ENCODE measurements at places on chromosomes 7 and 10.
A peak's percentile ranks its signal among the peaks of the same experiment; 100 is the strongest.

- no peak for DNase-seq
Observed at GRCh38 chr7:158685693-158686092, 18.9 kb downstream of the NCAPG2 start.

DNA sequence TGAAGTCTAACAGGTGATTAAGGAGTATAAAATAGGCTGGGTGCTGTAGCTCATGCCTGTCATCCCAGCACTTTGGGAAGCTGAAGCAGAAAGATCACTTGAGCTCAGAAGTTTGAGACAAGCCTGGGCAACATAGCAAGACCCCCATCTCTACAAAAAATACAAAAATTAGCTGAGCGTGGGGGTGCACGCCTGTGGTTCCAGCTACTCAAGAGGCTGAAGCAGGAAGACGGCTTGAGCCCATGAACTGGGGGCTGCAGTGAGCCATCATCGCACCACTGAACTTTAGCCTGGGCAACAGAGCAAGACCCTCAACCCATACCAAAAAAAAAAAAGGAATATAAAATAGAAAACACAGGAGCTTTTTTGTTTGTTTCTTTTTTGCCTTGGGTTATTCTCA is 47.4 kb downstream of the DCLRE1A start:
- no peak for DNase-seq

GRCh38 chr7:55288070-55288824 is 76.9 kb upstream of the LANCL2 start:
- no peak for DNase-seq

DNA sequence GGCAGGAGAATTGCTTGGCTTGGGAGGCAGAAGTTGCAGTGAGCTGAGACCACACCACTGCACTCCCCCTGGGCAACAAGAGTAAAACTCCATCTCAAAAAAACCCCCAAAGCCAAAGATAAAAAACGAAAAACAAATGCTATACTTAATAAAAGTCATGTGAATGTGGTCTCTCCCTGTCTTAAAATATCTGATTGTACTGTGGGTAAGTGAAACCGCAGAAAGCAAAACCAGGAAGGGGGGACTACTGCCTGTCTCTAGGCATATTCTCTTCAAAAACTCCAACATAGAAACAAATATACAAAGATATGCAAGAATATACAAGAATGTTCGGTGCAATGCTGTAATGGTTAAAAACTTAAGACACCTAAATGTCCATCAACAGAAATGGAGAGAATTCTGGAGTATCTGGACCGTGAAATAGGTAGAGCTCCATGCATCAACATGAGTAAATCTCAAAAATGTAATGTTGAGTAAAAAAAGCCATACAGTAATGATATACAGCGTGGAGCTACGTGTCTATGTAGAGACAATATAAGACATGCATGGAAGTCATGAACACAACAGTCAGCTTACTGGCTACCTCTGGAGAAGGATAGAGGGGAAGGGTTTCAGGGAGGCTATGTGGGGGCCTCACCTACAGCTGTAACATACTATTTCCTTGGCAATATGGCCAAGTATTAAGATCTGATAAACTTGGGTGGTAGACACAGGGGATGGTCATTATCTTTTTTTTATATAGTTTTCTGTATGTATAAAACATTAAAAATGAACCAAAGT is 2.1 kb downstream of the ZNF394 start:
- DNase-seq = no peak

DNA sequence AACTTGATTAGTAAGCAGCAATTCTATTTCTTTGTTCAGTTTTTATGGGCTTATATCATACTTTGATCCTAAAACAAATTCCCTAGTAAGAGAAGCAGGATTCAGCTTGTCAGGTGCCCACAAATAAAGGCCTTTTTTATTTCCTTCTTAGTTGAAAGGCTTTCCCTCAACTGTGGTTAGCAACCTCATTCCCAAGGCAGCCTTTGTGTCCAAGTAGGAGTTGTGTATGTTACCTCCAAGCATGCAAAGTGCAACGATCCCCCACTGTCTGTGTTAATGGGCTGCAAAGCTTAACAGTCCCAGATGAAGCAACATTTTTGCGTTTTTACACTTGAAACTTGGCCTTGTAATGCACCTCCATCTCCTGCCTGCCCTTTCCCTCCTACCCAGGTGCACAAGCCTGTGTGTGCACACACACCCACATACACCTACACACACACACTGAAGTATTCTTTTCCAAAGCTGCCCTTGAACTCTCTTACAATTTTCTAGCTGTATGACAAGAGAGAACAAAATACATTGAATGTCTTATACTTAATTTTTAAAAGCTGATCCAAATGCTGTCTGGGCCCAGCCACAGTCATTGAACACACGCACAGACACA is 278.2 kb downstream of the SNX13 start:
- DNase-seq = no peak

DNA sequence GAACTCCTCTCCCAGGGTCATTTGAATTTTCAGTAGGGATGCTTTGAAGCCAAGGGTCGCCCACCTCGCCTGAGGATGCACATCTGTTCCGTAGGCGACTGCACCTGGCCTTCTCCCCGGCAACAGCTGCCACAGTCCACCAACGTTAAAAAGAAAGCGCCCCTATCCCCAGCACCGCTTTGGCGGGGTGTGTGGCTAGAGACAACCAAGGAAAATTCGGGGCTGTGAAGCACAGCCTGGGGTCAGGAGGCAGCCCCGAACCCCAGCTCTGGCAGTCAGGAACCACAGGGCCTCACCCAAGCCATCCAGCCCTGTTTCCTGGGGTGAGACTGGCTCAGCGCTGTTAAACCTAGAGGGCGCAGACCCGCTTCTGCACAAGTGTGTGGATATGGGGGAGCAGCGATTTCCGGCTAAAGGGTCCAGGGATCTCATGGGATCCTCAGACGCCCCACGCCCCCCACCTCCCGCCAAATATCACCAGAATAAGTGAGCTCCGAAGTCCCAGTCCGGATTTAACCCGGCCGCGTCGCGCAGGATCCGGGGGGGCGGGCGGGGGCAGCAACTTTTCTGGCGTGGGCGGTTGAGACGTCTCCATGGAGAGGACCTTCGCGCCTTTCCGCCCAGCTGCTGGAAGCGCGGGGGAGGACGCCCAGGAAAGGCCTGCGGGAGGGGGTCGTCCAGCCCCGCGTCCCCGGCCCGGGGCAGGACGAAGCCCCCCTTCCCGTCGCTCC is 822 bp downstream of the ZC3HAV1L start:
- DNase-seq = peak; percentile 23

- DNase-seq = no peak
Observed at GRCh38 chr7:132359743-132360142, 216.5 kb downstream of the PLXNA4 start.

DNA sequence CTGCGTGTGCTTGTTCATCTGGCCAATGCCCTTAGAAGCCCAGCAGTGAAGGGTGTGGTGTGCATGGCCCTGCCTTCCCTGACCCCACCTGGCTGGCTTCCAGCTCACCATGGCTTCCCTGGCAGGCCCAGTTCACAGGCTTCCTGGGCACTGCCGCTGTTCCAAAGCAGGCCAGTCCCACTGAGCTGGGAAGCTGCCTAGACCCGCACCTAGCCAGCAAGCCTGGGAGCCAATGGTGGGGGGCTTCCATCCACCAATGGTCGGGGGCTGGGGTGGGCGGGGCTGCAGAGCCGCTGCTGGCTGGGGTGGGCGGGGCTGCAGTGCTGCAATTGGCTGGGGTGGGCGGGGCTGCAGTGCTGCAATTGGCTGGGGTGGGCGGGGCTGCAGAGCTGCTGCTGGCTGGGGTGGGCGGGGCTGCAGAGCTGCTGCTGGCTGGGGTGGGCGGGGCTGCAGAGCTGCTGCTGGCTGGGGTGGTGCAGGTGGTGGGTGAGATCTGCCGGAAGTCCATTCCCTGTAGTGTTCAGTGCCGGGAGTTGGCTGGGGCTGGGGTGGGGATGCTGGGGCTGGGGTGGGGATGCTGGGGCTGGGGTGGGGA is 12.4 kb downstream of the CALY start:
- DNase-seq = no peak

DNA sequence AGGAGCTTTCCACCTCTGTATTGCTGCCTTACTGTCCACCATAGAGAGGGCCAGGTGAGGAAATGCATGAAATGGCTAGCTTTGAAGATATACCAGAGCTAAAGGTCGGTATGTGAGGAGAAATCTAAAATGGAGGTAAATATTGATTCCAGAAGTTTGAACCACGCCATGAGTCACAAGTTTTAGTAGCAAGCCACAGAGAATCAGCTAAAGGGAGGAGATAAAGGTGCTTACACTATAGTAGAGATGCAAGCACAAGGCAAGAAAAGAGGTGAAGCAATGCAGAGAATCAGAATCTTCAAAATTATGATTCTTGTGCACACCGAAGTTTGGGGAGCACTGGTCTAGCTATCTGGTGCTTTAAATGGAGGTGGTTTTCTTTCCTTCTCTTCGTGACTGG is 3.0 kb upstream of the GSAP start:
- no peak for DNase-seq

DNA sequence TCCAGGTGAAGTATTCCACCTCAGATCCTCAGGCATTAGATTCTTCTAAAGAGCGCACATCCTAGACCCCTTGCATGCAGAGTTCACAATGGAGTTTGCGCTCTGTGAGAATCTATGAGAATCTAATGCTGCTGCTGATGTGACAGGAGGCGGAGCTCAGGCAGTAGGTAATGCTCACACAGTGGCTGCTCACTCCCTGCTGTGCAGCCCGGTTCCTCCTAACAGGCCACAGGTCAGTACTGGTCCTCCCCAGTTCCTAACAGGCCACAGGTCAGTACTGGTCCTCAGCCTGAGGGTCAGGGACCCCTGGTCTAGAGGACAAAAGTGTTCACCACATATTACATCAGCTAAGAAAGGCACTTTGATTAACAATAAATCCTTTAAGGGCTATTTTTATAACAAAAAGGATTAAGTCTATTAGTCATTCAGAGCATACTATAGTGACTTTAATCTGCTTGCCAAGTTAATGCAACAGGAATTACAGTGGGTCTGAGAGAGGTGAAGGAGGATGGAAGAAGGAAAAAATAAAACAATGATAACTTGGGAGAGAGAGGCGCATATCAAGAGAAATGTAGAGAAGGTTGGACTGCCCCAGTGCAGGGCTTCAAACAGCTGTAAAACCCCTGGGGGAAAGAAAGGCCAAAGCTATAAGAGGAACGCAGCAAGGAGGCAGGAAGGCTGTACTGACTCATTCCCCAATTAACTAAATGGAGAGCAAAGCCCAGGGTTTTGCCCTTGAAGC is 49.2 kb downstream of the CUL2 start:
- DNase-seq = no peak

GRCh38 chr7:39712751-39713150 is 89.4 kb downstream of the RALA start:
- no peak for DNase-seq

- peak; percentile 34 for DNase-seq
Observed at GRCh38 chr10:70250961-70251680, 17.9 kb upstream of the PPA1 start.

- peak; percentile 54 for DNase-seq
Observed at GRCh38 chr10:130109796-130110245, 809 bp downstream of the C10orf143 start.

- no peak for DNase-seq
Observed at GRCh38 chr7:54955296-54955695, 63.5 kb upstream of the EGFR start.

- DNase-seq = no peak
Observed at GRCh38 chr7:108308276-108308675, 148.0 kb downstream of the NRCAM start.

DNA sequence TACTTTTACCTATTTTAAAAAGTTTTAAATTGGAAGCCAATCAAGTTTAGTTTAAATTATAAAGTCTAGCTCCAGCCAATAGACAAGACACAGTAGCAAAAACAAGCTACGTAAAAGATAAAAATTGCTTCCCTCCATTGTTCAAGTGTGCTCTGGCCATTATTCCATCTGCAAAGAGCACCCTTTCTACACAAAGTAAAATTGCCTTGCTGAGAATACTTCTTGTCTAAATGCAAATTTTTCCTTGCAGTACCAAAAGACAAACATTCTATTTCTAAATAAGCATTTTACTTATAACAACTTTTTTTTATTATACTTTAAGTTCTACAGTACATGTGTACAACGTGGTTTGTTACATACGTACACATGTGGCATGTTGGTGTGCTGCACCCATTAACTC is 75.9 kb upstream of the ZNF746 start:
- DNase-seq = no peak

GRCh38 chr10:8404721-8405120 is 350.2 kb downstream of the GATA3 start:
- no peak for DNase-seq

GRCh38 chr7:155983176-155983815 is 171.0 kb upstream of the SHH start:
- no peak for DNase-seq

GRCh38 chr7:138166681-138167080 is 90.4 kb downstream of the AKR1D1 start:
- DNase-seq = no peak

- no peak for DNase-seq
Observed at GRCh38 chr10:62054408-62054807, 152.9 kb downstream of the ARID5B start.

DNA sequence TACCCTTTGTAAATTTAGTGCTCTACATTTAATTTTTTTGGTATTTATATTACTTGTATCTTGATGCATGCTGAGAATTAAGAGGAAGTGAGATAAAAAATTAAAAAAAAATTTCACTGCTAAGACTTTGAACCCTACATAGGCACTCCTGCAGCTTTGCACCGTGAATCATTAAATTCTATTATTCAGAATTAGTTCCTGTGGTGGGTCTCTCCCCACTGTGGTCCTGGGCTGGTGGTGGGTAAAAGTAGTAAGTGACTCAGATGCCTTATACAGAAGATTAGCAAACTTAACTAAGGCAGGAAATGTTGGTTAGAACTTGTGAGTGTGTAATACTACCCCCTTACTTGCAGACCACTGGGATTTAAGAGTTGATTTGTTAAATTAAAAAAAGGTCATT is 72.6 kb downstream of the AP3M1 start:
- no peak for DNase-seq

DNA sequence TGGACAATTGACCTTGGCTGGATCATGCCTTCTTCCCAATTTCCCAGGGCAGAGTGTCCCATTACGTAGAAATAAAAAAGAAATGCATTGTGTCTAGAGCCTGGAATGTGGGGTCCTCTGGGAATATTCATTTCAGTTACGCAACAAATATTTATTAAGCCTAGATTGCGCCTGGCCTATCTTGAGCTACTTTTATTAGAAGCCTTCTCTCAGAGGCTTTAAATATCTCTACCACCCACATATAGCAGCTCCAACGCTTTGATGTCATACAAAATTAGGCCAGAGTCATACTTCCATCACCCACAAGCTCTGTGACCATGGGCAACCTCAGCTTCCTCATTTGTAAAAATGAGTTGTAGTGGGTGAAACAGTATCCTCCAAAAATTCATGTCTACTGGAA is 24.9 kb upstream of the CARD11 start:
- no peak for DNase-seq

DNA sequence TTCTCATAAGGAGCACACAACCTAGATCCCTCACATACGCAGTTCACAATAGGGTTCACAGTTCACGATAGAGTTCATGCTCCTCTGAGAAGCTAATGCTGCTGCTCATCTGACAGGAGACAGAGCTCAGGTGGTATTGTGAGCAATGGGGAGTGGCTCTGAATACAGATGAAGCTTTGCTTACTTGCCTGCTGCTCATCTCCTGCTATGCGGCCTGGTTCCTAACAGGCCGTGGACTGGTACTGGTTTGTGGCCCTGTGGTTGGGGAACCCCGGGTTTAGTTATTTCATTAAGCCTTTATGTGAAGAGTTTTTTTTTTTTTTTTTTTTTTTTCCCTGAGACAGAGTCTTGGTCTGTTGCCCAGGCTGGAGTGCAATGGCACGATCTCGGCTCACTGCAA is 19.4 kb downstream of the SLK start:
- no peak for DNase-seq

GRCh38 chr10:27482984-27483956 is 20.8 kb upstream of the RAB18 start:
- no peak for DNase-seq

- DNase-seq = no peak
Observed at GRCh38 chr7:45000093-45001032, at the start of gene CCM2. TSS of gene CCM2 (plus strand) at chr7:45000201. CDS start at chr7:45000334, 133 bp downstream.
